ENCODE measurements at places on chromosomes 6 and 20. TPM values are rescaled to one million over a fixed set of nuclear protein-coding genes. Genes with fewer than 3 reads are reported as not detected.

DNA sequence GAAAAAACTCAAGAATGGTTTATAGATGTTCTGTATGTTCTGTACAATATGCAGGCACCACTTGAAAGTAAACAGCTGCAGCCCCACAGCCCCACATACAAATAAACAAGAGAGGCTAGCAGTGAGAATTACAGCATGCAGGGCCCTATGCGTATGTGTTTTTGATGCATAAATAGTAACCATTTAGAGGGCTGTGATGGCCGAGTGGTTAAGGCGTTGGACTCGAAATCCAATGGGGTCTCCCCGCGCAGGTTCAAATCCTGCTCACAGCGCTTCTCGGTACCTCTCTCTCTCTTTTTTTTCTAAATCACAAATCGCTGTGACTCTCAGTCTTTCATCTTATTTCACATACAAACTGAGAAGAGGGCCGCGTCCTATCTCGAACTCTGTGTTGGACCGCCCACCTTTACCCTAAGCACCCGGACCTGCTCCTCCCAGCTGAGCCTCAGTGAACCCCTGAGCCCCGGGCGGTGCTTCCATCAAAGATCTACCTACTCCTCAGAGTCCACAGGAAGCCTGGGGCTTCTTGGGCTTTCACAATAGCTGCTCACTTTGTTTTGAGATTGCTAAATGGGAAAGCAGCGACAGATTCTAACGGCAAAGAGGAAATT lies 37.7 kb upstream of the PRSS16 start:
- no peak for DNase-seq

DNA sequence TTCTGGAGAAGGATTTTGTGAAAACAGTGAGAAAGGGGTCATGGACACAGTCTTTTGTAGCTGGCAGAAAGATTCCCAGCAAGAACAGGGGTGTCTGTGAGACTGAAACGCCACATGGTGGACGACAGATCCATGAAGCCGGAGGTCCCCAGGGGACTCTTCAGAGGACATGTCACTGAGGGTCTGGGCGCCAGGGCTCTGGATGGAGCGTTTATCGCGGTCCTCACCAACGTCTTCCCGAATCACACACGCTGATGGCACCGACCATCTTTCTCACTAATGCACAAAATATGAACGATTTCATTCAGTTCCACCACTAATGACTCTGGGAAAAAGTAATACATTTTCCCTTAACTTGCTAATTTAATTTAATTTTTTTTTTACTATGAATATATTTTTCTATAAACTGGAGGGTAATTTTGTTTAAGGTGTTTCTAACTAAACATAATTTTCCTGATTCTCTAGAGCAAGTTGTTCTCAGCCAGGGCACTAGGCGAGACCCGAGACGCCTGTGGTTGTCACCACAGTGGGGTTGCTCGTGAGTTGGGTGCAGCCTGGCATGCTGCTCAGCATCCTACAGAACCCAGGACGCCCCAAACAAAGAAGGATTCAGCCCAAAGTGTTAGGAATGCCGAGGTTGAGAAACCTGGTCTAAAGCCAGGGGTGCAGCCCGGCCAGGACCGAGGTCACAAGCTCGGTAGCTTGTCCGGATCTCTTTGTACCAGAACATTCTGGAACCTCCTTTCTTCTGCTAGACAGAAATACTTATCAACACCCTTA lies 306.2 kb downstream of the TAF4 start:
- no peak for DNase-seq

- no peak for DNase-seq
These were observed 11.8 kb downstream of the ETV7 start for GRCh38 chr6:36375644-36376155.

- DNase-seq: no peak
These were observed 21.1 kb downstream of the FOXC1 start for GRCh38 chr6:1630771-1631217.

DNA sequence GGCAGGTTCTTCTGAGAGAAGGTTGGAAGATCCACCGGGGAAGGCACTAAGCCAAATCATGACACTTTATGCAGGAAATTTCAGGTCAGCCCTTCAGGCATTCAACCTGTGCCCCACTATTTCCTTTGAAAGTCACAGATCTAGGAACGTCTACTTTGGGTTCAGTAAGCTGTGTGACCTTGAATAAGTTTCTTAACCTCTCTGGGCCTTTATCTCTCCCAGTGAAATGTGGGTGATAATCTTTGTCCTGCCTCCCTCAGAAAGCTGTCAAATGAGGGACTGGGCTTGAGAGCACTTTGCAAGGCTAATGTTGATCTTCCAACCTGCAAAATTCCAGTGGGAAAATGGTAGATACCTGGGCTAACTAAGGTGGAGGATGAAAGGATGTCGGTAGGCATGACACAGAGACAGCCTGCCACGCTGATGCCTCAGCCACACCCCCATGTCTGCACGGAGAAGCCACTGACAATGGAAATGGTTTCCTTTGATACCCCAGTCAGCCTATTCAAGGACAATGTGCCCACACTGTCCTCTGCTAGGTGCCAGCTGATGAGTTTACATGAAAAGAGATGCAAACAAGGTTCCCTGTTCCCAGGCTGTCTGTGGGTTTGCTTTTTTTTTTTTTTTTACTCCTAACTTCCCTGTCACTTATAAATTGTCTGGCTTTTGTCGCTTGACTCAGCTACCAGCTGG lies 9.3 kb downstream of the BNIP5 start:
- no peak for DNase-seq

GRCh38 chr6:148842296-148843019 lies 95.6 kb downstream of the UST start:
- no peak for DNase-seq

GRCh38 chr6:165834613-165835259 lies 171.7 kb upstream of the PDE10A start:
- no peak for DNase-seq

TAAR2 gene
- total RNA-seq: not detected

TGM2 gene
- total RNA-seq: 0.33 TPM

VIP gene
- not detected for total RNA-seq

GNMT gene
- 2.6 TPM for total RNA-seq

CYB5R4 gene
- 40.5 TPM for total RNA-seq

TCP11 gene
- not detected for total RNA-seq

TNXB gene
- 11.7 TPM for total RNA-seq

PRL gene
- not detected for total RNA-seq
